ENCODE measurements at places on chromosomes 3 and 15. TPM values are rescaled to one million over a fixed set of nuclear protein-coding genes. Genes with fewer than 3 reads are reported as not detected.

DNA sequence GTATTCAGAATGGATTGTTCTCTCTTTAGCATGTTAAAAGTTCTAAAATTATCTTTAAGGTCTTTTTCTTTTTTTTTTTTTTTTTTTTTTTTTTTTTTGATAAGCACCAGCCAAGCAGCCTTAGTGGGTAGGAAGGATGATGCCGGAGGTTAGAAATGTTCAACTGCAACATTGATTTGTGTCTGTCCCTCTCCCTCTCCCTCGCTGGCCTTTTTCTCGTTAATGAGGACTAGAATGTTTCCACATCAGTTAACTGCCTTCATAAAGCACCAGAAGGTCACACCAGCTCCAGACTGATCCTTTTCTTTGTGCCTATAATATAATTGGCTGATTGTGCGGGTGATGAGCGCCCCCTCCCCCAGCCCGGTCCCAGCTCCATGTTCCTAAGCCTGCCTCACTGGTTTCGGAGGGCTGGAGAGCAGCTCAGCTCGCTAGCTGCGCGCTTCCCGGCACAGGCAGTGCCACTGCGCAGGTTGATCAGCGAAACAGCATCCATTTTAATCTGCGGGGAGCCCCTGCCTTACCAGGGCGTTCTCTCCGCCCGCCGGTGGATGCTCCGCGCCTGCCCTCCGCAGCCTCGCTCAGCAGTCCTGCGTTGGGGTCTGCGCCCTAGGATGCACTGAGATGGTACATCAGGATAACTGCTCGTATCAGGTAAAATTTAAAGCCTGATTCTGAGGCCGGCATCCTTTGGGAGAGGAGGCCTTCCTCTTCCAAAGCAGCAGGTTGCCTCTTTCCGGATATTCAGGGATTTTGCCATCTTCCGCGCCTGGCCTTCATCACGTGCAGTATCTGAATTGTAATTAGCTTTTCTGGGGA, 148.9 kb upstream of the IL12A start:
- no peak for DNase-seq

GRCh38 chr3:22012471-22012870, 261.5 kb upstream of the ZNF385D start:
- no peak for DNase-seq

DNA sequence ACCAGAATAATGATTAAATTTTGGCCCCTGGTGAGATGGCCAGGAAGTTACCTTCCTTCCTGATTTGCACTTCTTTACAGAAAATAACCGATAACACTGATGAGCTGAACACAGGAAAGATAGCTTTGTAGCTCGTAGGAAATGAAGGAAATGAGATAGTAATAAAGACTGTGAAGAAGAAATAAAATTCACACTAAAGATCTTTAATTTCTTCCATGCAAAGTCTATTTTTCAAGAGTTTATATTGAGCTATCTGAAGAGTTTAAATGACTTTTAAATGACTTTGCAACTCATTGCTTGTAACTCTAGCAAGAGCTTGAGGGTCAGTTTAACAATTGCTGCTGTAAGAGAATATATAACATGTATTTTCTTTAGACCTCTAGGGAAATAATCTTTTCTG, 543.0 kb downstream of the UNC13C start:
- DNase-seq: no peak

DNA sequence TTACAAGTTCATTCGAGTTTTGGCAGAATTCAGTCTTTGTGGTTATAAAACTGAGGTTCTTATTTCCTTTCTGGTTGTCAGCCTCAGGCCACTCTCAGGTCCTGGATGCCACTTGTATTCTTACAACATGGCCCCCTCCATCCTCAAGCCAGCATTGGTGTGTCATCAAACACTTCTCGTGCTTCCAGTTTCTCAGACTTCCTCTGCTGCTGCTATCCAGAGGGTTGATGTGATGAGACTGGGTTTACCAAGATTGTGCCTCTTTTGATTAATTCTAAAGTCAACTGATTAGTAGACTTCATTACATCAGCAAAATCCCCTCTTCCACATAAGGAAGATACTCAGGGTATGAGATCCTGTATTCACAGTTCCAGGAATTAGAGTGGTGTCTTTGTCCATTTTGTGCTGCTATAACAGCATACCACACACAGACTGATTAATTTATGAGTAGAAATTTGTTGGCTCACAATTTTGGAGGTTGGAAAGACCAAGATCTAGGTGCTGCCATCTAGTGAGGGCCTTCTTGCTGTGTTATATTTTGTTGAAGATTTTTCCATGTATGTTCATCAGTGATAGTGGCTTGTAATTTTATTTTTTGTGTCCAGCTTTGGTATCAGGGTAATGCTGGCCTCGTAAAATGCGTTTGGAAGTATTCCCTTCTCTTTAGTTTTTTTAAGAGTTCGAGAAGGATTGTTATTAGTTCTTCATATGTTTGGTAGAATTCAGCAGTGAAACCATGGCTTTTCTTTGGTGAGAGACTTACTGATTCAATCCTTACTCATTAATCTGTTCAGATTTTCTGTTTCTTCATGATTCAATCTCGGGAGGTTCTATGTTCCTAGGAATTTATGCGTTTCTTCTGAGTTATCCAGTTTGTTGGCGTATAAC, 11.1 kb downstream of the LRCH3 start:
- DNase-seq: peak; percentile 92

DNA sequence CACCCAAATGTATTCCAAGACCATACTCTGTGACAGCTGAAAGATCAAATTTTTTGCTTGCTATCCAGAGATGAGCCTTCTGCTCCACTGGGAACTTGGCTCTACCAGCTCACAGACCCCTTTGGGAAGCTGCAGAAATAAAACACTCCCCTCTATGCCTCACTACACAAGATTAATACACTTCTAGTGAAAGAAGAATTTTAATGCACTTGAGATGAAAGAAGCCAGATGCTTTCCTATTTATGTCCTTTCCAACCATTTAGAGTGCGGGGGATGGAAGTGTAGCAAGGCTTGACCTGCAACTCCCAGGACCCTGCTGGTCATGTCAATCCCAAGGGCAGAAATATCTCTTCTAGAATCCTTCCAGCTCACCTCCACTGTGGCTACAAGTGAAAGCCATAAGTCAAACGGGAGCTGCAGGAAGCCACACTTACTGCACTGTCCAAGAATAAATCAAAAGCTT, 34.7 kb downstream of the ANXA2 start:
- no peak for DNase-seq

DNA sequence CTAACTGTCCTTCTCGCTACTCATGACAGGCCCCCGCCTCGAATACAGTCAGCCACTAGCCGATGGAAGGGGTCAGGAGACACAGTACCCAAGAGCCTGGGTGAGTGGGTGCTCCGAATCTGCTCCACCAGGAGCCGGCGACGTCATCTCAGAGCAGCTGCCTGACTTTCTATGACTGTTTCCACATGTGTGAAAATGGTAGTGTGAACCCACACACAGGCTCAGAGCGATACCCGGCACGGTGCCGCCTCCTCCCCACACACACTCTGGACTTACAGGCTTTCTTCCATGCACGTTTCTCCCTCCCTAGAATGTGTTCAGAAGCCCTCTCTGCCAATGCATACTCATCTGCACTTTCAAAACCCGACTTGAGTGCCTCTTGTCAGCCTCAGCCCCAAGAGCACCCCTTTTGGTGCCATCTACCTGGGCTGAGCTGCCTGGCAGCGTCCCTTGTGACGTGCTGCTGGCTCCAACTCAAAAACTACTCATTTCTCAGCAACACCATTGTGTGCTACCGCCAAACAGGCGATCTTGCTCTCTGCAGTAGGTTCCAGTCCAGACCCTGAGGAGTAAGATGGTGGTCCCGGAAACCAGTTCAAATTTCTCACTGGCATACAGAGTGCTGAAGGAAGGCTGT, 29.7 kb downstream of the VGLL4 start:
- DNase-seq: no peak

GRCh38 chr3:46312991-46313390, 40.9 kb upstream of the CCR2 start:
- peak; percentile 18 for DNase-seq

GRCh38 chr3:37494216-37494615, 319.8 kb upstream of the LRRFIP2 start:
- DNase-seq: peak; percentile 32

- no peak for DNase-seq
Observed at GRCh38 chr3:138314751-138315150, 14.9 kb downstream of the NME9 start.

GRCh38 chr3:13539671-13540070, 9.3 kb upstream of the FBLN2 start:
- peak; percentile 57 for DNase-seq

- no peak for DNase-seq
Observed at GRCh38 chr3:52392216-52392930, 52.5 kb downstream of the SEMA3G start.

- DNase-seq: no peak
Observed at GRCh38 chr15:91358405-91358804, 258.3 kb downstream of the SV2B start.

GRCh38 chr3:189301479-189301878, 129.7 kb downstream of the TPRG1 start:
- DNase-seq: no peak

DNA sequence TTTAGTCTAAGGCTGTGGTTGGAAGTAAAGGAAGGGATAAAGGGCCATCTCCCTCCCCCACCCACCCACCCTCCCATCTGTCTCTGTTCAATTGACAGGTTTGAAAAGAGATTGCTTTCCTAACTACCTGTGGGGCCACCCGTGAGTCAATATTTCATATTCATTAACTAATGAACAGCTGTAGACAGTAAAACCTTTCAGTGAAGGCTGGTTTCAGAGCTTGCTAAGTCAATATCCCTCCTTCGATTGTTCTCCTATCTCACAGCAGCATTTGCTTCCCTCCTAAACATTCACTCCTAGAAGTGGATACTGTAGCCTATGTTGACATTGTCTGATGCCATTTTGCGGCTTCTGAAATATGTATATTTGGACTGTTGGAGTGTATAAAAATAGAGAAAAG, 85.9 kb upstream of the SYNPR start:
- no peak for DNase-seq

DNA sequence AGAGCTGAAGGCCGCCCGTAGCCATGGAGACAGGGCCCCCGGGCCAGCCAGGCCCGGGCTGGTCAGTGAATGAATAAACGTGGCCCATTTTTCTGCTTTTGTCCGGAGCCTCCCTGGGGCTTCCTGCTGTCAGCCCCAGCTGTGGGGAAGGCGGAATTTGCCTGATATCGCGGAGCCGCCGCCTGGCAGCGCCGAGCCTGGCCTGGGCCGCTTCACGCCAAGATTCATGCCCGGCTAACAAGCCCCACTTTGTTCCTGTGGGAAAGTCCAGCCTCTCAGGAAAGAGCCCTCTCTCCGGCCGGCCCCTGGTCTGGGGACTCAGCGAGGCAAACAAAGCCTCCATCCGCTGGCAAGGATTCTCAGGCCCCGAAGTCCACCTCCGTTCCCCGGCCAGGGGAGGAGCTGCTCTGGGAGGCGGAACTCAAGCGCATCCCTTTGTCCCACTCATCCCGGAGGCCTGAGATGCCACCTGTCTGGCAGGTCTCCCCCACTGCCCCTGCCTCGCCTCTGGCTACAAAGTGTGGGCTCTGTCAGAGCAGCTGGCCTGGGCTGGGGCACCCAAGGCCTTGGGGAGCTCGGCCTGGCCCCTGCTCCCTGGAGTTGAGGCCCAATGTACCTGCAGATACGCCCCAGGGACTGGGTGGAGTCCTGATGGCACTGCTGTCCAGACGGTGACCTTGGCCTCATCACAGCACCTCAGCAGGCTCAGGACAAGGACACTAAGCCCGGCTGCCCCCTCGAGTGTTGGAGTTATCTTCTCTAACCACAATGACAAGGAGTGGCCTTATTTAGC, 51.6 kb upstream of the SLC6A11 start:
- DNase-seq: no peak

DNA sequence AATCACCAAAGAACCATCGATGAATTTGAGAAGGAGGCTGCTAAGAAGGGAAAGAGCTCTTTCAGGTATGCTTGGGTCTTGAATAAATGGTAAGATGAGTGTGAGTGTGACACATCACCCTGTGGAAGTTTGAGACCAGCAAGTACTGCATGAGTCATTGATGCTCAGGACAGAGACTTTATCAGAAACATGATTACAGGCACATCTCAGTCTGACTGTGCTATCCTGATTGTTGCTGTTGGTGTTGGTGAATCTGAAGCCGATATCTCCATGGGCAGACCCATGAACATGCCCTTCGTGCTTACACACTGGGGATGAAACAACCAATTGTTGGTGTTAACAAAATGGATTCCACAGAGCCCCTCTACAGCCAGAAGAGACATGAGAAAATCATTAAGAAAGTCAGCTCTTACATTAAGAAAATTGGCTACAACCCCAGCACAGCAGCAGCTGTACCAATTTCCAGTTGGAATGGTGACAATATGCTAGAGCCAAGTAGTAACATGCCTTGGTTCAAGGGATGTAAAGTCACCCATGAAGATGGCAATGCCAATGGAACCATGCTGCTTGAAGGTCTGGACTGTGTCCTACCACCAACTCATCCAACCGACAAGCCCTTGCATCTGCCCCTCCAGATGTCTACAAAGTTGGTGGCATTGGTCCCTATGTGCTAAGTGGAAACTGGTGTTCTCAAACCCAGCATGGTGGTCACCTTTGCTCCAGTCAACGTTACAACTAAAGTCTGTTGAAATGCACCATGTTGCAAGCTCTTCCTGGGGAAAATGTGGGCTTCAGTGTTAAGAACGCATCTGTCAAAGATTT, 20.5 kb downstream of the TM4SF4 start:
- DNase-seq: peak; percentile 80

- DNase-seq: no peak
Observed at GRCh38 chr3:61264281-61264680, 13.0 kb upstream of the FHIT start.

DNA sequence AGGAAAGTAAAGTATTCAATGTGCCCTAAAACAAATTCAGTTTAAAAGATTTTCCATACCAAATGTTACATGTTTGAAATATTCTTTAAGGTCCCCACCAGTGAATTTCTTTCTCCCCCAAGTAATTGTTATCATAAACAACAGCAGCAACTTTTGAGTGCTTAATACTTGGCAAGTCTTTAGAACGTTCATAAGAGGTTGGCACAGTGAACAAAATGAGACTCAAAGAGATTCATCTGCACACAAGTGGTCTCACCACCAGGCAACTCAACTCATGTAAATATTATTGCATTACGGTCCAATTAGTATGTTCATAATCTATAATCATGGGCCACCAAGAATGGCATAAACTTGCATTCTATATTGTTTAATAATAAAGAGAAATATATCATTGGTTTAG, 98.7 kb downstream of the TBL1XR1 start:
- DNase-seq: no peak

GRCh38 chr3:148008591-148008990, 599.4 kb downstream of the ZIC1 start:
- DNase-seq: no peak

- peak; percentile 73 for DNase-seq
Observed at GRCh38 chr3:134197681-134198261, 52.9 kb downstream of the RYK start.

GRCh38 chr3:189530822-189531221, 100.4 kb upstream of the TP63 start:
- DNase-seq: peak; percentile 99

The GOLGA6B gene
- total RNA-seq: not detected

The FAM107A gene
- not detected for total RNA-seq

The NAALADL2 gene
- 0.78 TPM for total RNA-seq

The GABRG3 gene
- not detected for total RNA-seq

The ATP10A gene
- not detected for total RNA-seq

The SECISBP2L gene
- 30.4 TPM for total RNA-seq

The CFAP100 gene
- not detected for total RNA-seq

The SLC25A26 gene
- total RNA-seq: 27.2 TPM

The WDR72 gene
- not detected for total RNA-seq

The ABHD17C gene
- total RNA-seq: 4.5 TPM
